ENCODE measurements at places on chromosomes 7 and 10.

- no peak for DNase-seq
Measured at GRCh38 chr10:84329986-84330651, 1.7 kb downstream of the CCSER2 start.

- no peak for DNase-seq
Measured at GRCh38 chr10:5297466-5297865, 67.3 kb upstream of the UCN3 start.

GRCh38 chr10:103648636-103649532, 155.4 kb downstream of the NEURL1 start:
- peak; percentile 75 for DNase-seq

DNA sequence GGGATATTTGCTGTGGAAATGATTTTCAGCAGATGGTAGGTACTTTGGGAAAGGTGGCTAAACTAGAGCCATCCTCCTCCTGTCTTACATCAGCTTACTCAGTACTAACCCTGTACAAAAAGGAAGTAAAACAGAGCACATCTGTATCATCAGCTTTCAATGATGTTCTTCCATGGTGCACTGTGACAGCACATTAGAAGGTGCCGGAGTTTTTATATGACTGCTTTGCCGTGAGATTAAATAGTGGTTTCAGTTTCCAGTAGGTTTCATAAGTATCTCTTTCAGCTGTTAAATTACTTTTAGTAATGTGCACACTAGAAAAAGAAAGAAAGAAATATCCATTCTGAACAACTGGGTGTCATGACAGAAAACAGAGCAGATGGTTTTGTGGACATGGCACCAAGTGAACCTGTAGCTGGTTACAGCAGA, 86.5 kb downstream of the ARID5B start:
- DNase-seq = no peak

GRCh38 chr7:36023033-36023560, 130.0 kb upstream of the EEPD1 start:
- no peak for DNase-seq

DNA sequence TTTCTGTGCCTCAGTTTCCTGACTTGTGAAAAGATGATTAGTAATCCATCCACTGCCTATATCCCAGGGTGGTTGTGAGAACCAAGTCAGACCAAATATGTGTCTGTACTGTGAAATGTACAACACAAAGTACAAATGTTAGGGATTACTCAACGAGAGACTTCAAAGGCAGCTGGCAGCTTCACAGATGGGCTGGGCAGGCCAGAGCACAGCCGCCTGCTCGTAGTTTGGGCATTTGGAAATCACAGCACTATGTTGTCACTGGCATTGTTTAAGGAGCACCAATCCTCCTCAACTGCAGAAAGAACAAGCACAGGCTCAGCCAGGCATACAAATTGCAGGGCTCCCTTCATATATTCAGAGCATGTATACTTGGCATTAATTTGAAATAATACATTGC, 64.5 kb upstream of the C10orf90 start:
- DNase-seq = no peak

DNA sequence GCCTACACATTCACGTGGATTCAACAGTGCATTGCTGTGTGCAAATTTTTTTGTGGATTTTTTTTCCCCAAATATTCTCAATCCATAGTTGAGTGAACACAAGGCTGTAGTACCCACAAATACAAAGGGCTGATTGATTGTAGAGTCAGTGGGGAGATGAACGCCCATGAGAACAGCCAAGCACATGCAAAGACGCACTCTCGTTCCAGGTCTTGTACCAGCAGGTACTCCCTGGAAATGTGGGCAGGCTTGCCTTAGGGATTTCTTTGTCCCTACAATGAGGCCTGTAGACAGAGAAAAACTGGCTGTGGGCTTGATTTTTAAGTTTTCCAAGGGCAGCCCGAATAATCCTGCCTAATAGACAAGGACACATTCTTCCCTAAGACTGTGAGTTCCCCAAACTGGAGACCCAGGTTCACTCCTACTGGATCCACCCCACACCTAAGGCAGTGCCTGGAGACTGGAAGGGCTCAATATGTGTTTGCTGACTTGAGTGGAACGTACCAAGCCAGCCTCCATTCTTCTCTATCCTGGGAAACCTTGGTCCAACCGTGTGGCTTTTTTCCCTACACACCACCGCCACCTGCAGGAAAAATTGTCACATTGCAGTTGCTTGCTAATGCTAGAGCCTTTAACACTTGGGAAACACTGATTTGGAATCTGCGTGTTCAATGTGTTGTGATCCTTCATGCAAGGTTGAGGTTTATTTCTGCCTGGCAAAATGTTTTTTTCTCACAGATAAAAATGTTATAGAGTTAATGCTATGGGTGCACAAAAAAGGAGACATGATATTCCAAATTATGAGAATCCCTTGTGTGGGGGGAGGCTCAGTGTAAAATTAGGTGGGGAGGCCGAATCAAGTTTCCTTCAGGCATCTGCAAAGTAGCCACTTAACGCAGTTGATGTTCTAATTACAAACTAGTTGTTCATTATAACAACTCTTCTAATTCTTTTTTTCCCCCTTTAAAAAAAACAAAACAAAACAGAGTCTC, 49.3 kb downstream of the PPP1R17 start:
- peak; percentile 41 for DNase-seq

DNA sequence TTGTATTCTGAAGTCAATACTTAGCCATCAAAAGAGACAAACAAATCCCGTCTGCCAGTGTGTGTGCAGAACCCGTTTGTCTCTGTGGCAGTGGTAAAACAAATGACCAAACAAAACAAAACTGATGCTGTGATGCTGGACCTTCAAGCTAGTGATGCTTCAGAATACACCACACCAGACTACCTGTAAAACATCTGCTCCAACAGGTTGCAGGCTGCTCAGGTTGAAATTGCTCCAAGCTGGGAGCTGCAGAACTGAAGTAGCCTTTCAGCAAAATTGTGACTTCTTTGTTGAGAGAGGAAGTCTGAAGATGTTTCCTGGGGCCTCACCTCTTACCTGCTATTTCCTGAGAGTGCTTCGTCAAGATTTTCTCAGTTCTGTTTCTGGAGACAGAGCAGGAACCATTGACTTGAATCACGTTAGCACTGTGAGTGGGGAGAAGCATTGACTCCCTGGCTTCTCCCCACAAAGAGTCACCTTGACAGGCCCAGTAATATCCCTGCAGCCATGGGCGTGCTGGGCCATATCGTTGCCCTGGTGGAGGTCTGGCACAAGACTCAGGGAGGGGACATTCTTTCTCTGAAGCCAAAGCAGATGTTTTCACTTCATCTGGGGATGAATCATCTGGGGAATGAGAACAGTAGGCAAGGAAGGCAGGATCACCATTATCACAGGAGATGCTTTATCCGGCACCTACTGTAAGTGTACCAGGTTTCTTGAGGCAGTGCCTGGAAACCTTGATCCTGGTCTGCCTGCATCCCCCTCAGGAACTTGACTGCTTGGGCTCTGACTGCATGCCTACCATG, 80.2 kb downstream of the RBM20 start:
- DNase-seq = no peak

Measured in uterus (tissue), 4 donors.